ENCODE measurements at places on chromosomes 4 and X.

DNA sequence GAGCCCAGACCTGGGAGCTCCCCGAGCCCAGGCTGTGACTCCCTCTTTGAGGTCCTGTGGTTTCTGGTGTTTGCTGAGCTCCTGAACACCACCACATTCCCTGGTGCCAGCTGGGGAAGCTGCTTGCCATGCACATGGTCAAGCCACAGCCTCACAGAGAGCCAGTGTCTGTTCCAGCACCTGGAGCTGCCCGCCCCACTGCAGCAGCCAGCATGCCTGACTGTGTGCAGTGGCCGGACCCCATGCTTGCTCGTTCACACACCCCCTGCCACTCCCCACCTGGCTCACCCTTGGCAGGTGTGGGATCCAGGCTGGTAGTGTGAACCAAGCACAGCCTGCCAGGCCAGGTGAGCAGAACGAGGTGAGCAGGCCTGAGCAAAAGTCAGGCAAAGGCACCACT is 95.6 kb upstream of the FAM9C start:
- peak; percentile 14 for DNase-seq

GRCh38 chrX:101918751-101919150 is 13.1 kb downstream of the ZMAT1 start:
- no peak for DNase-seq

- no peak for DNase-seq
Measured at GRCh38 chr4:1464581-1465171, 58.4 kb upstream of the NKX1-1 start.

DNA sequence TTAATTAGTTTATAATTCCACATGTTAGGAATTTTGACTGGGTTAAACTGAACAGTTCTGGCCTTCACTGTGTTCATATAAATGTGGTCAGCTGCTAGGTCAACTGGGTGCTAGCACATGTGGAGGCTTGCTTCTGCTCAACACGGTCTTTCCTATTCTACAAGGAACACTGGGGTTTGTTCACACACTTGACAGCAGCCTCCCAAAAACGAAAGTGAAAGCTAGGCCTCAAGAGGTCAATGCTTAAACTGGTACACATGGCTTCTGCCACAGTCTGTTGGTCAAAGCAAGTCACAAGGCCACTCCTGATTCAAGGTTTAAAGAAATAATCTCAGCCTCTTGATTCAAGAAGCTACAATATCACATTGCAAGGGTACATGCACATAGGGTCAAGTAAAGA is 126.5 kb downstream of the QDPR start:
- peak; percentile 20 for DNase-seq

- peak; percentile 78 for DNase-seq
Measured at GRCh38 chrX:40996886-40997530, 88.2 kb upstream of the USP9X start.

DNA sequence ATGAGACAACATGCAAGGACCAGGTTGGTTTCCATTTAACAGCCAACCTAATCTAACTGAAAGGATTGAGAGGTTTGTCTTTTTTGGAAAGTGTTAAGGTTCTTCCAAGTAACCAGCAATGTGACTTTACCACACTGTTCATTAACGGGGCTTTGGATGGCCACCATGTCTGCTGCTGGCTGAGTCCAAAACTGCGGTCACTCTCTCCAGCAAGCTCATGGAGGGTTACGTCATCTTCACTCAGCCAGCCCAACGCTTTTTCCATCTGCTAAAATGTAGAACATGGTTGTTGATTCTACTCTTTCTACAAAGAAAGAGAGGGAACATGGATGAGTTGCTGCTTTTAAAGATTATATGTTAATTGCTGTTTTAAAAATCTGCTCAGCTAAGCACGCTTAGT is 11.0 kb downstream of the PKD2 start:
- no peak for DNase-seq

DNA sequence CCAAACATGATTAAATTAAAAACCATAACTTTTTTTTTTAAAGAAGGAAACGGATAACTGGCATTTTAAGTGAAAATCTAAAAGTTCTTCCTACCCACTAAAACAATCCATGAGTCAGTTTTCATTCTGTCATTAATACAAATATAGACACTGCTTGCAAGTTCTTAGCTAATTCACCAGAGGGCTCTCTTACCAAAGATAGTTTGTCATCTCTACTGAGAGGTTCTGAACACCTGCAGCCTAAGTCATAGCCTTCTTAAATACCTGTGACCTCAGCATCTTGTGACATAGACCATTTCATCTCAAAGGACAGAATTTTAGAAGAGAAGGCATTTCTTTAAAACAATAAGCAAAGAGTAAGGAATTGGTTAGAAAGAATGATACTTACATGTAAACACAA is 65.3 kb upstream of the FAM120C start:
- DNase-seq: peak; percentile 40

DNA sequence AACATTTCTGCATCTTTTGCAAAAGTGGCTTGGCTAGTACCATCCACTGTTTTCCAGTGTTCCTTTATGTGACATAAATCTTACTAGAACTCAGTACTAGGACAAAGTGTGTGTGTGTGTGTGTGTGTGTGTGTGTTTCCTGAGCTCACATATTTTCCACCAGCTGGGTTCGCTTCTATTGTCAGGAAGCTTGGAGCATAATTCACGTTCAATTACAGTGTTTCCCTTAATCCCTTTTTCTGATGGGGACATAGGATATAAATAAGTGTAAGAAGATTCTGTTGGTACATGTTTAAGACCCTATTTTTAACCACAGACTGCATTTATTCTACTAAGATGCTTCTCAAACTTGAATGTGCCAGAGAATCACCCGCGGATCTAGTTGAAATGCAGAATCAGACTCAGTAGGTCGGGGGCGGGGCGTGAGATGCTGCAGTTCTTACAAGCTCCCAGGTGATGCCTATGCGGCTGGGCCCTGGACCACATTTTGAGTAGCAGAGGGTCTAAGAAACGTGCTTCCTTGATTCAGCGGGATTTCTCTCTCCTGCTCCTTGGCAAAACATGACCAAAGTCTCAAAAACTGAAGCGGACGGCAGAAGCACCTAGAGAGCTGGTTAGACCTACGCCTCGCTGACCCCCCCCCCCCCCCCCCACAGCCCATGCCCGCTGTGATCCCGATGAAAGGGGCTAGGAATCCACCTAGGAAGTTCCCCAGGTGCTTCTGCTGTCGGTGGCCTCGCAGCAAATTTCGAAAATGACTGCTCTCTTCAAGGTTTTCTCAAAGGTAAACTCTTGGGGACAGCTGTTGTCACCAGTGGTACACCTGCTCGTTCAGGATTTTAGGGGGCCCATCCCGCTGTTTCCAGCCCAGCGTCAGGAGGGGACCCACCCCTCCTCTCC is 797 bp downstream of the CD99L2 start:
- no peak for DNase-seq

GRCh38 chr4:72895408-72895807 is 174.1 kb downstream of the COX18 start:
- no peak for DNase-seq

DNA sequence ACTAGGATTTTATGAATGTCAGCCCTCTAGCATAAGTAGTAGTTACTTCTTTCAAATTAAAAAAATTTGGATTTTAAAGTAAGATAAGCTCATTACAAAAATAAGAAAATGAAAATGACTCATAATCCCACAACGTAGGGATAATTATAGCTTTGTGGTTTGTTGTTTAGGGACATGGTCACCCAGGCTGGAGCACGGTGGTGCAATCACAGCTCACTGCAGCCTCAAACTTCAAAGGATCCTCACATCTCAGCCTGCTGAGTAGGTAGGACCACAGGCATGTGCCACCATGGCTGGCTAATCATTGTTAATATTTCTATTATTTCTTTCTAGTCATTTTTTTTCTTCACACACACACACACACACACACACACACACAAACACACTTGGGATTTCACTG is 57.6 kb downstream of the PLAC1 start:
- peak; percentile 92 for DNase-seq

GRCh38 chr4:112966701-112967488 is 82.6 kb upstream of the ANK2 start:
- DNase-seq: no peak

- DNase-seq: peak; percentile 79
Measured at GRCh38 chrX:47619486-47620302, at the start of gene SYN1. Gene SYN1 (minus strand): TSS chrX:47619857. CDS start chrX:47619728, 129 bp downstream.

DNA sequence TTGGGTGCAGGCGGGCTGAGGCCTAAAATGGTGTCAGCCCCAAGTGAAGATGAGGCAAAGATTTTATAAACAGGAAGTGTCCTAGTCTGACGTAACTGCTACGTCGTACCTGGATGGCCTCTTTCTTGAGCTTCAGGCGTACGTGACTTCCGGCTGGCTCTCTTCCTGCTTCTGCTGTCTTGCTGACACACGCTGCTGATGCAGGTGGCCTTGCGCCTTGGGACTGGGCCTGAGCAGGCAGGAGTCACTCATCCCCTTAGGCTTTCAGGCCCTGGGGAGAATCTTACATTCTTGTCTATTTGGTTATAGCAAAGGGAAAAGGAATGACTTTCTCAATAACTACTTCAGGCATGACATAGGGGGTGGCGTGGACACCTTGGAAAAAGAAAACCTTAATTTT is 20.1 kb upstream of the ABRAXAS1 start:
- DNase-seq: no peak

- DNase-seq: no peak
Measured at GRCh38 chr4:25184056-25184455, 23.8 kb upstream of the SEPSECS start.

DNA sequence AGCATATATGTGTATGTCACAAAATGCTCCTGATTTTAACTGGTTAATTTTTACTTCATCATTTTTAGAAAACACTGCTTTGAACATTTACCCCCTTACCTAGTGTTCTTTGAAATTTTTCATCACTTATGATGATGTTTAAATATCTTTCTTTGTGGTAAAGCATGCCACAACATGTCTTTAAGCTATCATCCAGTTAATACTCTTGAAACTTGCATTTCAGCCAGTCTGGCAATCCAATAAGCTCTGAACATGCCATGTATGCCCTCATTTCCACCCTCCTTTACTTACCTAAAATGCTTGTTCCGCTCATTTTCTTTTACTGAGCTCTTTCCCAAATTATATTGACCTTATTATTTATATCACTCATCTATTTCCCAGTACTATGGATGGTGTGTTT is 581.2 kb downstream of the RAPGEF2 start:
- DNase-seq: no peak

DNA sequence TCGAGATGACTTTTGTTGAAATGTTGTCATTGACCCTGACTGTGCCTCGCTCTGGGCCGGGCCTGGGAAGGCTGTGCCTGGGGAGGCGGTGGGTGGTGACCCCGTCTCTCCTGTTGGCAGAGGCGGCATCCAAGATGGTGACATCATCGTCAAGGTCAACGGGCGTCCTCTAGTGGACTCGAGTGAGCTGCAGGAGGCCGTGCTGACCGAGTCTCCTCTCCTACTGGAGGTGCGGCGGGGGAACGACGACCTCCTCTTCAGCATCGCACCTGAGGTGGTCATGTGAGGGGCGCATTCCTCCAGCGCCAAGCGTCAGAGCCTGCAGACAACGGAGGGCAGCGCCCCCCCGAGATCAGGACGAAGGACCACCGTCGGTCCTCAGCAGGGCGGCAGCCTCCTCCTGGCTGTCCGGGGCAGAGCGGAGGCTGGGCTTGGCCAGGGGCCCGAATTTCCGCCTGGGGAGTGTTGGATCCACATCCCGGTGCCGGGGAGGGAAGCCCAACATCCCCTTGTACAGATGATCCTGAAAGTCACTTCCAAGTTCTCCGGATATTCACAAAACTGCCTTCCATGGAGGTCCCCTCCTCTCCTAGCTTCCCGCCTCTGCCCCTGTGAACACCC is 36.4 kb downstream of the HTRA3 start:
- no peak for DNase-seq

- peak; percentile 44 for DNase-seq
Measured at GRCh38 chr4:150078041-150078578, at the start of gene DCLK2. Gene DCLK2 (plus strand): TSS chr4:150078445. CDS start chr4:150079028, 583 bp downstream.

DNA sequence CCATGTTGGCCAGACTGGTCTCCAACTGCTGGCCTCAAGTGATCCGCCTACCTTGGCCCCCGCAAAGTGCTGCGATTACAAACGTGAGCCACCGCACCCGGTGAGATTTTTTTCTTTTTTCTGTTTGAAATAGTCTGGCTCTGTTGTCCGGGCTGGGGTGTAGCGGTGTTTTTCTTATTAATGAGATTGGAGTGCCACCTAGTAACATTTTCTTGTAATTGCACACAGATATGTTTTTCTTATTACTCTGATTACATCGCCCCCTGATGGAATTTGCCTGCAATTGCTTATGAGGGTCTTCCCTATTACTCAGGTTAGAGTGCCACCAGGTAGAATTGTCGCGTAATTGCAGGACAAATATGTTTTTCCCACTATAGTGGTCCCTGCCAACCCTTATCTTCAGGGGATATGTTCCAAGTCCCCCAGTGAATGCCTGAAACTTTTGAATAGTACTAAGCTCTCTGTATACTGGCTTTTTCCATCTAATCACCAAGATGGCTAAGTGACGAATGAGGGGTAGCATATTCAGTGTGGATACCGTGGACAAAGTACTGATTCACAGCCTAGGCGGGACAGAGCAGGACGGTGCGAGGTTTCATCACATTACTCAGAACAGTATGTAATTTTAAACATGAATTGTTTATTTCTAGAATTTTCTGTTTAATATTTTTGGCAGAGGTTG is 8.6 kb upstream of the PDHA1 start:
- peak; percentile 16 for DNase-seq

GRCh38 chr4:109155682-109156283 is 146.7 kb downstream of the COL25A1 start:
- no peak for DNase-seq

DNA sequence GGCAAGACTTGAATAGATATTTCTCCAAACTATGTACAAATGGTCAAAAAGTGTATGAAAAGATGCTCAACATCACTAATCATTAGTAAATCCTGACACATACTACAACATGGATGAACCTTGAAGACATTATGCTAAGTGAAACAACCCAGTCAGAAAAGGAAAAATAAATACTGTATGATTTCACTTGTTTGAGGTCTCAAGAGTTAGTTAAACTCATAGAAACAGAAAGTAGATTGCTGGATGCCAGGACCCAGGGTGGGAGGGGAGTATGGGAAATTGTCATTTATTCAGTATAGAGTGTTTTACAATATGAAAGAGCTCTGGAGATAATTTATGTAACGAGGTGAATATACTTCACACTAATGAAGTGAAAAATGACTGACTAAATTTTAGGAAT is 32.4 kb downstream of the PRMT9 start:
- no peak for DNase-seq

GRCh38 chrX:87338510-87338909 is 179.1 kb upstream of the KLHL4 start:
- peak; percentile 20 for DNase-seq

GRCh38 chrX:24259544-24260240 is 54.2 kb downstream of the SUPT20HL2 start:
- peak; percentile 46 for DNase-seq

DNA sequence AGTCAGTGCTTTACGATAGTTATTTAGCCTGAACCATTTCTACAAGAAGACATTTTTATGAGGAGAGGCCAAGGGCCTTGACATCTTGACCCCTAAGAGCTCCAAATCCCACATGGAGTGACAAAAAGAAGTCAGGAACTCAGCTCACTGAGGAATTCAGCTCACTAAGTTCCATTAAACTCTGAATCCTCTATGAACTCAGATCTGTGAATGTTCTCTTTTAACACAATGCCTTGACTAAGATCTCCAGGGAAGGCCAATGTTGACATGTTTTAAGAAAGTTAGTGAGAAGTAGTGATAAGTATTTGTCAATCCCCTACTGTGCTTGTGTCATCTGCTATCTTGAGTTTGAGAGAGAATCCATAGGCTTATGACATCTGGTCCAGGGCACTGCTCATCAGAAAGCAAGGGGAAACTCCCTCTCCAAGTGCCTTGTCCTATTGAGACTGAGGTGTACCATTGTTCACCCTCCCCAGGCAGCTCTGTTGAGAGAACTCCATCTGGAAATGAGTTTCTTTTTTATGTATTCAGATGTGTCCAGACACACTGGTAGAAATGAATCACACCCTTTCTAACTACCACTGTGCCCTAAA is 68.7 kb upstream of the PCDH19 start:
- no peak for DNase-seq

GRCh38 chr4:5962416-5962815 is 55.8 kb downstream of the C4orf50 start:
- no peak for DNase-seq

Data from SW480 (cell line).